ENCODE measurements at places on chromosomes 5 and 9. TPM values are rescaled to one million over a fixed set of nuclear protein-coding genes. Genes with fewer than 3 reads are reported as not detected.

Gene TEX10
- total RNA-seq = 26.1 TPM

Gene SPATA31C1
- total RNA-seq = not detected

Gene DND1
- 0.60 TPM for total RNA-seq

Gene FBP1
- not detected for total RNA-seq

All from A549 treated with AZD2906 at 1 μM for 4 hours (cell line).